ENCODE measurements at places on chromosomes 12 and 14. TPM values are rescaled to one million over a fixed set of nuclear protein-coding genes. Genes with fewer than 3 reads are reported as not detected.

DNA sequence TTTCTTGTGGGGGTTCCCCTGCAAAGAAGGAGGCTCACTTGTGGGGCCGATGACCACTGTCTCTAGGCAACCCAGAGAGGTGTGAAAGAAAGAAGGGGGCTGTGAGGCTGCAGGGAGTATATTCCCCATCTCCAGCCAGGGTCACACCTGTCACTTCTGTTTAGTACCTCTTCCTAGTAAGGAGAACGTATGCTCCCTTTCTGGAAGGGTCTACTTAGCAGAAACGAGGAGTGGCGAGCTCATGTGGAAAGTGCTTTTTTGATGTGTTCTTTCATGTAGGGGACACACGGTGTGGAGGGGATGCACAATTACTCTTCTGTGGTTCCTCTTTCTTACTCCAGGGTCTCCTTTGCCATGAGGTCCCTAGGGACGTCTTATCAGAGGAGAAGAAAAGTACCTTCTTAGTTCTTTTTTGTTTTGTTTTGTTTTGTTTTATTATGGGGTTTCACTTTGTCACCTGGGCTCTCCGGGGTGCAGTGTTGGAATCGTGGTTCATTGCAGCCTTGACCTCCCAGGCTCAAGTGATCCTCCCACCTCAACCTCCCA is 58.3 kb downstream of the PRKCH start:
- DNase-seq, result peak; percentile 11

- peak; percentile 55 for DNase-seq
Measured at GRCh38 chr14:59507063-59507751, 22.9 kb downstream of the JKAMP start.

DNA sequence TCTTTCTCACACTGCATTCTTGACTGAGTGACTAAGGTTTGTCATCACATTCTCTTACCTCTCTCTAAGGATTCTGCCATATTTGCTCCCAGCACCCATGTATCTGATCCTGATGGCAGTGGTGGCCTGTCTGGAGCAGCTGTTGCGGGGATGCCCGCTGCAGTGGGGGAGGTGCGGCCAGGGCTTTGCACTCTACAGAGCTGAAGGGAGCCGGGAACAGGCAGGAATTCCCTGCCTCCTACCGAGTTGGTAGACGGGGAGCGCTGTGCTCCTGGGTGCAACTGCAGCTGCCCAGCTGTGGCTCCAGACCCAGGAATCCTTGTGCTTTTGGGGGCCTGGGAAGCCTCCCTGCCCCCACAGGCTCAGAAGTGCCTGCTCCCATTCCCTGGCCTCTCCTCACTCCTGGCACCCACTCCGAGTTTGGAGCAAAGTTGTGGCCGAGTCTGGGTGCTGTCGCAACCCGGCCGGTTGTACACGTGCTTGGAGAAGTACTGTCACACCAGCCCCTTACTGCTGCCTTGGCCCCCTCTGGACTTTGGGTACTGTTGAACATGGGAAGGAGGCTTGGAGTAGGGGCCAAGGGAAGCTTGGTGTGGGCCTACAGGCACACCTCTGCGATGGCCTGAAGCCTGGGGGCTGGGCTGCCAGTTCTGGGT is 106.9 kb upstream of the OR4E1 start:
- no peak for DNase-seq

- DNase-seq, result no peak
Measured at GRCh38 chr12:45872446-45872845, 117.9 kb downstream of the SCAF11 start.

GRCh38 chr12:119980242-119980641 is 8.8 kb upstream of the BICDL1 start:
- DNase-seq, result no peak

- DNase-seq, result no peak
Measured at GRCh38 chr12:51907856-51908425, 637 bp downstream of the ACVRL1 start.

- no peak for DNase-seq
Measured at GRCh38 chr14:100416921-100417860, 94.1 kb downstream of the SLC25A47 start.

- DNase-seq, result no peak
Measured at GRCh38 chr14:58830121-58830520, 192.4 kb downstream of the DACT1 start.

DNA sequence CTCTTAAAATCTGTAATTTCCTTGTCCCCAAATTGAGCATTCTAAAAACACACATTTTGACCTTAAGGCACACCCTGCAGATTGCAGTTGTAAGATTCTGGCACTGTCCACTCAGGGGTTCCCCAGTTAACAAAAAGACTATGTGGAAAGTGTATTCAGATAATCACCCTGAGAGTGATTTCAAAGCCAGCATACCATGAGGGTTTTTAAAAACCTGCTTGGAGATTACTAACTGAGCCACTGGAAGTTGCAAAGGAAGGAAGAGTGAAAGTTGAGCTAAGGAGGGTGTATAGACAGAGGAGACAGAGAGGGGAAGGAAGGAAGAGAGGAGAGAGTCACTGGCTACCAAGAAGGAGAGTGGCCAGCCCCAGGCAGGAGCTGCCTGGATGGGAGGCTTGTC is 82.6 kb downstream of the EML1 start:
- no peak for DNase-seq

GRCh38 chr14:83988275-83988674 is 1541.7 kb upstream of the FLRT2 start:
- DNase-seq, result no peak

GRCh38 chr14:95211721-95212504 is 54.6 kb upstream of the DICER1 start:
- DNase-seq, result no peak

- DNase-seq, result no peak
Measured at GRCh38 chr12:84779169-84779568, 133.4 kb downstream of the SLC6A15 start.

GRCh38 chr12:107484230-107484629 is 201.4 kb upstream of the PWP1 start:
- no peak for DNase-seq

DNA sequence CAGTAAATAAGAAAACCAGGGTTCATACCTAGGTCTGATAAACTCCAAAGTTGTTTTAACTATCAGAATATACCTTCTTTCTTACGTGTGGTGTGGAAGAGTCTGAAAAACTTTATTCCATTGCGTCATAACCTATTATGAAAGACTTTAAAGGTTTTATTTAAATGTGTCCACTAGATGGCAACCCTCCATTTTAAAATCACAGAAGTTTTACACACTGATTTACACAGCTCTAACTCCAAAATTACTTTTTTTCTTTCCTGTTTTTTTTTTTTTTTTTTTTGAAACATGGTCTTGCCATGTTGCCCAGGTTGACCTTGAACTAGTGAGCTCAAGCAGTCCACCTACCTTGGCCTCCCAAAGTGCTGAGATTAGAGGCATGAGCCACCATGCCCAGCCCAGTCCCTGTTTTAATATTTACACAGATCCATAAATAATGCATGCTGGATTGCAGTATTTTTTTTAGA is 17.3 kb upstream of the TMPRSS12 start:
- DNase-seq, result no peak

DNA sequence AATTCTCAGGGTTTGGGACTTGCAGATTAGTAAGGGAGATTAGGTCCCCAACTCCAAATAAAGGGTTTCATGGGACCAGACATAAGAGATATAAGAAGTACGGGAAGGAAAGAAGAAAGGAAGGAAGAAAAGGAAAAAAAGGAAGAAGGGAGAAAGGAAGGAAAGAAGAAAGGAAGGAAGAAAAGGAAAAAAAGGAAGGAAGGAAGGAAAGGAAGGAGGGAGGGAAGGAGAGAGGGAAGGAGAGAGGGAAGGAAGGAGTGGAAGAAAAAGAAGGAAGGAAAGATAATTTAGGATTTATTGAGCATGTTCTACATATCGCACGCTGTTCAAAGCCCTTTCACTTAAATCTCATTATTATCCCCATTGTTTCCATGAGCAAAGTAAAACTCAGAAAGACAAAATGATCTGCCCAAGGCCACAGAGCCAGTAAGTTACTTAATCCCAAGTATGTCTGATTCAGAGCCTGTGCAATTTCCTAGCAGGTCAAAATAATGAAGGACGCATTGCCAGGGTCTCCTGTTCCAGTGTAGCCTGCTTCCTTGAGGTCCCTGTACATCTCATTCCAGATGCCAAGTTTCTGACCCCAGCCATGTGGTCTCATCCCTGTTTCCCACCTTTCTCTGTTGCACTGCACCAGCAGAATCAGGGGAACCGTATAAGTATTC is 3.9 kb upstream of the HDAC7 start:
- DNase-seq, result no peak

DNA sequence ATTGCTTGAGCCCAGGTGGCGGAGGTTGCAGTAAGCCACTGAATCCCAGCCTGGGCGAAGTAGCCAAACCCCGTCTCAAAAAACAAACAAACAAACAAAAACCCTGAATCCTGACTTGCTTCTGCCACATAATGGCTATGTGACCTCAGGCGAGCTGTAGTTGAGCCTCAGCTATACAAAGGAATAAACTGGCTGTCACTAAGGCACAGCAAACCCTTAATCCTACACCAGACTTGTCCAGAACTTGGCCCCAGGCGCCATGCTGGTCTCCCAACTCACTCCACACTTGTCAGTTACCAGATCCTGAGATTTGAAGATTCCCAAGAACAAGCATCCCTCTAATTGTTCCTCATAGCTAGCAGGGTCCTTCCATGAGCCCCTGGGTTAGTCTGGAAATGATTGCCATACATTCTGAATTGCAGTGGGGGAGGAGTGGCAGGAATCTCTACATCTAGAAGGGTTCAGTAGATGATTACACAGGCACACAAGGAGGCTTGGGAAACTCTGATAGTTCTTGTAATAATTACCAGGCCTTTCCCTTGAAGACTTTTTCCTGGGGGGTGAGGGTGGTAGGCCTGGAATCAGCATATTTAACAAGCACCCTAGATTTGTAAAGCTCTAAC is 9.9 kb downstream of the MAP3K12 start:
- no peak for DNase-seq

- DNase-seq, result no peak
Measured at GRCh38 chr12:95164656-95165055, 52.6 kb downstream of the FGD6 start.

DNA sequence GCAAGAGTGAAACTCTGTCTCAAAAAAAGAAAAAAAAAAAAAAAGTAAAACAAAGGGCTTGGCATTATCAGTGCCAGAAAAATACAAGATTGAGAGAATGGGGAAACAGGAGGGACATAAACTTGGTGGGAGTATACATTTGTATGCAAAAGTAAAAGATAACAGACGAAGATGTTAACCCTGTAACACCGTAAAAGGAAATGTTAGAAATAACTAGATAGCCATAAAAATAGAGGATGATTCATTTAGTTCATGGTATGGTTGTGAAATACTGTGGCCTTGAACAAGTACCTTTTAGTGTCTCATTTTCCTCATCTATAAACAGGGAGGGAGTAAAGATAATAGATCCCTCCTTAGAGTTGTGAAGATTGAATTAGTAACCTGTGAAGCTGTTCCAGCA is 33.3 kb downstream of the ATP2A2 start:
- no peak for DNase-seq

ANGEL1 gene
- total RNA-seq, result 19.3 TPM

RNU4-1 gene
- 2,823 TPM for total RNA-seq

RTN1 gene
- not detected for total RNA-seq

TSPAN8 gene
- total RNA-seq, result not detected

PIWIL1 gene
- total RNA-seq, result not detected

OTOGL gene
- not detected for total RNA-seq

RGS6 gene
- 0.12 TPM for total RNA-seq

DMAC2L gene
- total RNA-seq, result 20.5 TPM

CLEC4D gene
- not detected for total RNA-seq

RHOJ gene
- not detected for total RNA-seq

CCDC196 gene
- not detected for total RNA-seq

Measured in T-cell (primary cell).